ENCODE measurements at places on chromosomes 1 and 21. TPM values are rescaled to one million over a fixed set of nuclear protein-coding genes. Genes with fewer than 3 reads are reported as not detected.

The AIRE gene
- not detected for total RNA-seq

The ERG gene
- 4.1 TPM for total RNA-seq

The TXLNA gene
- 31.1 TPM for total RNA-seq

The MTMR11 gene
- 308 TPM for total RNA-seq

The ARPC5 gene
- total RNA-seq = 68.1 TPM

The ANKRD65 gene
- 1.5 TPM for total RNA-seq

The MAP3K21 gene
- total RNA-seq = 18.7 TPM

The RHCE gene
- total RNA-seq = not detected

The GPR52 gene
- total RNA-seq = not detected

The SLAMF6 gene
- not detected for total RNA-seq

The TEX50 gene
- not detected for total RNA-seq

The CDC42BPA gene
- total RNA-seq = 102 TPM

- DNase-seq = peak; percentile 29
Measured at GRCh38 chr1:203667616-203668015, 41.0 kb downstream of the ATP2B4 start.

DNA sequence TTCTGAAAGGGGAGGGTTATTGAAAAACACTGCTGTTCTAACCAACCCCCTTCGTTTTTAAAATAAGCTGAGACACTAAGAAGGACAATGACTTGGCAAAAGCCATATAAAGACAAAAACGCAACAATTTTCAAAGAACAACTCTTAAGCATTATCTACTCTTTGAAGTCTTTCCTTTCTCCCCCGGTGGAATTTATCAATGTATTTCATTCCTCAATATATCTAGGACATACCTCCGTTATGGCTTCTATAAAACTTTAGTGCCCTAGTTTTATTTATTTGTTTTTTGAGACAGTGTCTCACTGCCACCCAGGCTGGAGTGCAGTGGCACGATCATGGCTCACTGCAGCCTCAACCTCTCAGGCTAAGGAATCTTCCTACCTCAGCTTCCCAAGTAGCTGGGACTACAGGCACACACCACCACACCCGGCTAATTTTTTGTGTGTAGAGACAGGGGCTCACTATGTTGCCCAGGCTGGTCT is 3.2 kb downstream of the NRDC start:
- no peak for DNase-seq

- no peak for DNase-seq
Measured at GRCh38 chr1:192151176-192151575, 7.1 kb upstream of the RGS18 start.

GRCh38 chr1:172671591-172671990 is 12.7 kb downstream of the FASLG start:
- DNase-seq = no peak

GRCh38 chr1:151693057-151693651 is 23.4 kb downstream of the CELF3 start:
- DNase-seq = no peak

GRCh38 chr1:172699111-172699510 is 40.2 kb downstream of the FASLG start:
- DNase-seq = peak; percentile 32

DNA sequence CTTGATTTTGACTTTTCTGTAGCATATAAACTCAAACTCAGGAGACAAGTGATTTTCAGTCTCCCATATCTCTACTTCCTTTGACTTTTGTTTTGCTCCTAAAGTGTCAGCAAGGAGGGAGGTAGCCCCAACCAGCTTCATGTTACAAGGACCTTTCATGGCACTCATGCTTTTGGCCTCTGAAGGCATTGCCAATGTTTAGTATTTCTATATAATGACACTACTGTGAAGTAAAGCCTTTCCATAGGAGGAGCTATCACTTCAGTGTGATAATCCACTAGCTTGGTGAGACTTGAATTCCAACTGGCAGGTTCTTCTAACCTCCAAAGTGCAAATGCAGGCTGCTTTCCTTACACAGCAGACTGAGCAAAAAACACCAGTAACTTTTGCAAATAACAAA is 14.4 kb downstream of the COLGALT2 start:
- DNase-seq = no peak

- no peak for DNase-seq
Measured at GRCh38 chr1:202179828-202180750, 13.5 kb upstream of the LGR6 start.

DNA sequence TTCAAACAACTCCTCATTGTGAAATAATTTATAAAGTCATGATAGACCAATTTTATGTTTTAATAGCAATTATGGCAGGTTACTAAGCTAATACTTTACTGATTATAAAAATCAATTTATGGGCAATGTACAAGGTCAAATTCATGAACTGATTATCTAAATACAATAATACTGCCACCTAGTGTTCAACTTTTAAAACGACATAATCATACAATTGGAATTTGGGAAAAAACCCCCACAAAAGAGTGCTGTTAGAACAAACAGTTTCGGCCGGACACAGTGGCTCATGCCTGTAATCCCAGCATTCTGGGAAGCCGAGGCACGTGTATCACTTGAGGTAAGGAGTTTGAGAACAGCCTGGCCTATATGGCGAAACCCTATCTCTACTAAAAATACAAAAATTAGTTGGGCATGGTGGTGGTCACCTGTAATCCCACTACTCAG is 14.0 kb downstream of the GTF2B start:
- DNase-seq = no peak

DNA sequence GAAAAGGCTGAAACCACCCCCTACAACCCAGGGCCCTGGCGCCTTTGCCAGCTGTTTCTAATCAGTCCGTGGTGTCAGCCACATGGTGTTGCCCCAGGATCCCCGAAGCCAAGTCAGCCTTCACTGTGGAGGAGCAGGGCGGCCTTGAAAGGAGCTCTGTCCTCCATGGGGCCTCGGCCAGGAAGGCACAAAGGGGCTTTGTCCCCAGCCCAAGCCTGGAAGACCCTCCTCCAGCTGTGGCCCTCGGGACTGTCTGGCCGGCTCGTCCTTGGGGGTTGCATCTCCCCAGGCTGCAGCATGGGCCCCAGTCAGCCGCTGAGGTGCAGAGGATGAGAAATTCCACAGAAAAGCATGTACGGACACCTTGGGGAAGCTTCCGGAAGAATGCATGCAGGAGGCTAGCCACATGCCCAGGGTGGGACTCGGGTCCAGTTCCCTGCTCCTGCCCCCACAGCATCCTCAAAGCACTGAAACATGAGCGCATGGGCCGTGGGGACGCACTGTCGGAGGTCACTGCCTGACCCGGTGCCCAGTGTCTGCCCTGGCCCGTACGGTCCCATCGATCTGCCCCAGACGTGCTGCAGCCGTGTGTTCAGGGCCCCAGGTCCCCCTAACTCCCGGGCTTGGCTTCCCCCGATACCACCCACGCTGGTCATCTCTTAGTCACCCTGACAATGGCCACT is 38.6 kb upstream of the POFUT2 start:
- DNase-seq = no peak

DNA sequence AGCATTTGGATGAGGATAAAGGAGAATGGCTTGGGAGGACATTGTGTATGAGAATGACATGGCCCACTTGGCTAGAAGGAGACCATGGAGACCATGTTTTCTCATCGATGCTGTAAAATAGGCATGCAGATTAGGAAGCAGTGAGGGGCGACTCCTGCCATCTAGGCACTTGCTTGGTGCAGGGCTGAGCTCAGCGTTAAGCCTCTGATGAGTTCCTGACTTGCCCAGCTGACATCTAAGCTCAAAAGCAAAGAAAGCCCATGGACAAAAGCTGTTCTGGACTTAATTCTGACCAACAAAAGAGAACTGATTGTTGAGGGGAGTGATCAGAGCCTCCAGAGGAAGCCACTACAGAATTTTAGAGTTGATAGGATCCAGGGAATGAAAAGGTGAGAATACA is 74.5 kb downstream of the LRRN2 start:
- no peak for DNase-seq

GRCh38 chr1:176847052-176847451 is 317.5 kb downstream of the ASTN1 start:
- DNase-seq = no peak

GRCh38 chr1:10672343-10673050 is 123.9 kb downstream of the CASZ1 start:
- no peak for DNase-seq

DNA sequence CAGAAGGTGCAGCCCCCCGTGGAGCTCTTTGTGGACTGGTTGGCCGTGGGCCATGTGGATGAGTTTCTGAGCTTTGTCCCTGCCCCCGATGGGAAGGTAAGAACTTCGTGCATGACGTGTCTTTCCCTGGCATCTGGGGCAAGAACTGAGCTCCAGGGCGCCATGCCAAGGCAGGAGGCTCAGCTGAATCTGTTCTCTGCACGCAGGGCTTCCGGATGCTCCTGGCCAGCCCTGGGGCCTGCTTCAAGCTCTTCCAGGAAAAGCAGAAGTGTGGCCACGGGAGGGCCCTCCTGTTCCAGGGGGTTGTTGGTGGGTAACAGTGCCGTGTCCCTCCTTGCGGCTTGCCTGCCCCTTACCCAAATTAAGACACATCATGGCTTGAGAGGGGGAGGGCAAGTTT is 27.7 kb downstream of the PADI3 start:
- DNase-seq = no peak

- DNase-seq = no peak
Measured at GRCh38 chr1:117499071-117499470, 106.8 kb upstream of the TENT5C start.

DNA sequence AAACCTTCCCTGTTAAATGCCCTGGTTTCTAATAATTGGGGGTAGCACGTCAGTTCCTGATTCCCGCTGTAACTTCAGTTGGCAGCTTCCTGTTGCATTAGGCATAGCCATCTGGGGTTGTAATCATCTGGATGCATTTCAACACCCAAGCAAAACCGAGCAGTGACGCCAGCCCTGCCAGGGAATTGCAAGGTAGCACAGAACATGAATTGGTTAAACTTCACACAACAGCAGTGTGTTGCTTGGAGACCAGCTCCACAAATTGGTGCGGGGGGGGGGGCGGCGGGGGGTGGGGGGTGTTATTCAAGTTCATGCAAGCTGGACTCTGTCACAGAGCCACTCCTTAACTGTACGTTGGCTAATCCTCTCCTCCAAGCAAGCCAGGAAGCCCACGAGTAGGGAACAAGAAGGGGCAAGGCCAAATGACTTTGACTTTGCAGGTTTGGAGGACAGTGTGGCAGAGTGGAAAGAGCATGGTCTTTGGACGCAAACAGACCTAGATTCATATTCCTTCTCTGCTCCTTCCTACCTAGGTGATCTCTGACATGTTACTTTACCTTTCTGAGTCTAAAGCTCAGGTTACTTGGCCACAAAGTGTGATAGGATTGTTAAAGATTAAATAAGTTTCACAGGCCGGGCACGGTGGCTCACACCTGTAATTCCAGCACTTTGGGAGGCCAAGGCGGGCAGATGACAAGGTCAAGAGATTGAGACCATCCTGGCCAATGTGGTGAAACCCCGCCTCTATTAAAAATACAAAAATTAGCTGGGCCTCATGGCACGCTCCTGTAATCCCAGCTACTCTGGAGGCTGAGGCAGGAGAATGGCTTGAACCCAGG is 4.7 kb downstream of the LAX1 start:
- peak; percentile 91 for DNase-seq

DNA sequence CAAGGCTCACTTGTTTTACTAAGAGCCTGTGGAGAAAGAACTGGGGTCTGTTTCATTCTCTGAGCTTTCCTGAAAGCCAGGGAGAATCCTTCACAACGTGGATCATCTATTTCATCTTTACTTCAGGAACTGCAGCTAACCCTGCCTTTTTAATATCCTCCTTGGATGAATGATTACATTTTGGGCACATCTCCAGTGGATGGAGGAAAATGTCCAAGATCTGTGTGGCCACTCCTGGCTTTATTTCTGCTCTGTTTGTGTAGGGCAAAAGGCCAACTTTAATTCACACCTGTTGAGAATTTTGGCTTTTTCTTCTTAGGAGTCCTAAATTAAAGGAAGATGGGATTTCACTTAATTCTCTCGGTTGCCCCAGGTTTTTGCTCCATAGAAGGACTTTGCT is 69.5 kb upstream of the CACNA1E start:
- no peak for DNase-seq

GRCh38 chr21:33390479-33390878 is 12.7 kb upstream of the IFNGR2 start:
- no peak for DNase-seq

- DNase-seq = no peak
Measured at GRCh38 chr1:186578325-186579016, 101.8 kb downstream of the PTGS2 start.

- DNase-seq = peak; percentile 52
Measured at GRCh38 chr1:200891774-200892157, 2.9 kb upstream of the INAVA start.

GRCh38 chr1:85450832-85451231 is 14.1 kb downstream of the DDAH1 start:
- no peak for DNase-seq

DNA sequence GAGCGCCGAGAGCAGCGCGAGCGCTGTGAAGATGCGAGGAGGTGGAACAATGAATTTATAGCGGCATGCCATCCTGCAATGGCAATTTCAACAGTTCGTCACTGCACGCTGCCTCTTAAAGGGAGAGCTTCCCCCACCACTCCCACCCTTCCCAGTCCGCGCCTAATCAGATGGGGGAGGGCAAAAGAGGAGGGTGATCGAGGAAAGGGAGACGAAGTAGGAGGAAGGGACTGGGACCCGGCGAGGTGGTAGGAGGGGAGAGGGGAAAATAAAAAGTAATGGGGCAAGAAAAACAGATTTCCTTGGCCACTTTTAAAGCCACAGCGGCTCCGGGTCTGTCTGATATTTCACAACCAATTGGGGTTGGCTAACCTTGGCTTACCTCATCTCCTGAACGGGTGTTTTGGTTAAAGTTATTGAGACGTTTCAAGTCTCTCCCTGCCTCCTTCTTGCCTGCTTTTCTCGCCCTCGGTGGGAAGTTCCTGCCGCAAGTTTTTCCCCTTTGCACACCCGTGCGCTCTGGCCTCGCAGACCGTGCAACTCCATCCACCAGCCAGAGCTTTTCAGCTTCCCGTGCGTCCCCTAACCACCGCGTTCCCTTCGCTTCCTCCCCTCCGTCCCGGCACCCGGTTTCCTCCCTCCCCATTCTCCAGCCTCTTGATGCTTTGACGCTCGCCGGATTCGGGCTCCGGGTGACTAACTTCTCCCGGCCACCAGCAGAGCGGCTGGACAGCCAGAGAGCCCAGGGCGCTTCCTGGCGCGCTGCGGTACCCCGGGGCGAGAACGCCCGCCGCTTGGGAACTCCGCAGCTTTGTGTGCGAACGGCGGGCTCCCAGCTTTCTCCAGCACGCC is at the start of gene ADAMTS5:
TSS of gene ADAMTS5 (minus strand) at position 27 of the 852 bp plus-strand sequence. CDS start 697 bp downstream, outside the sequence.
- peak; percentile 15 for DNase-seq

DNA sequence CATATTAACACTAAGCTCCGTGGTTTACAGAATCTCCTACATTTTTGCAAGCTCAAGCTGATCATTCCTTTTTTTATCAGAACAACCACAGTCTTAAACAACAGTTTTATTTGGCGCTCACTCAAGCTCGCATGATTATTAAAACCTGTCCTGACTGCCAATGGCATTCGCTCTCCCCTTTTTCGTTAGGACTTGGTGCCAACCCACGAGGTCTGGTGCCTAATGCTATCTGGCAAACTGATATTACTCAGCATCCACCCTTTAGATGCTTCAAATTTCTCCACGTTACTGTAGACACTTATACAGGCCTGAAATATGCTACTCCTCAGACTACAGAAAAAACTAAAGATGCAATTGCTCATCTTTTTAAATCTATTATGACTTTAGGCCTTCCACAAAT is 23.0 kb upstream of the ITLN1 start:
- no peak for DNase-seq

All from transverse colon (tissue), 4 donors.